ENCODE measurements at places on chromosomes 5 and 9.

GRCh38 chr9:107496976-107497375 is 7.4 kb upstream of the KLF4 start:
- no peak for DNase-seq

DNA sequence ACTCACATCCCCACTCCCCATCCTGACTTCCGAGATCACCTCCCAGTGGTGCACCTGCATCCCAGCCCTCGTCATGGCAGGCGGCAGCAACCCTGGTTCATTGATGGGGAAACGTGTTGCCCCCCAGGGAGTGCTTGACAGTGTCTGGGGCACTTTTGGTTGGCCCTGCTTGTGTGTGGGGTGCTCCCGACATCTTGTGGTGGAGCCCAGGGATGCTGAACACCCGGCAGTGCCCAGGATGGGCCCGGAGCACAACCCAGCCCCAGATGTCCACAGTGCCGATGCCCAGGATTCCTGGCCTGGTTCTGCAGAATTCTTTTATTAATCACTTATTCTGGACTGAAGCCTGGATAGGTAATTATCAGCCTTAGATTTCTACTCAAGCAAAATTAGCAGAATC is 3.7 kb downstream of the MRPL36 start:
- no peak for DNase-seq

- no peak for DNase-seq
Measured at GRCh38 chr5:124665035-124665434, 81.4 kb downstream of the ZNF608 start.

- DNase-seq = no peak
Measured at GRCh38 chr5:2147504-2148311, 265.0 kb upstream of the IRX4 start.

- no peak for DNase-seq
Measured at GRCh38 chr9:125649826-125650225, 57.2 kb downstream of the MAPKAP1 start.

- DNase-seq = no peak
Measured at GRCh38 chr5:164650427-164650826, 1145.0 kb downstream of the MAT2B start.

DNA sequence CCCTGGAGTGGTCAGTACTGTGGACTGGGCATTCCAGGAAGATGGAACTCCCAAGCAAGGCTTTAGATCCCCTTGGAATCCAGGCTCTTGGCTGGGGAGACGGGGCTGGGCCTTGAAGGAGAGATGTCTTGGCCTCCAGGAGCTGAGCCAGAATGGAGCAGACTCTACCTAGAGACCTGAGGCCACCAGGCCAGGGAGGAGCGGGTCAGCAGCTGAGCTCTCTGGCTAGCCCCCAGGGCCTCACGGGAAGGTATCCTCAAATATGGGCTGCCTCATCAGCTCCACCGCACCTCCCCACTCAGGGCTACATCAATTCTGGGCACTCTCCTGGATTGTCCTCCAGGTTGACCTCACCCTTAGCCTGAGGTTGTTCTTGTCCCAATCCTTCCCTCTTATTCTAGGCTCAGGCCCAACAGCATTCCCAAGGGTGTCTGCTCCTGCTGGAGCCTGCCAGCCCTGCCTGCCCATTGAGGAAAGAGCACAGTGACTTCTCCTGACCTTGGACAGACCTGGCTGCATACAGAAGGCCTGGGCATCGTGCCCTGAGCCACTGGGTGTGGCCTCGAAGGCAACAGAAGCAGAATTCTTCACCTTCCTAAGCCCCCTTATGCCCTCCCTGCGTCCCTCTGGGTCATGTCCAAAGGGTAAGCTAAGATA is 3.0 kb upstream of the PDLIM4 start:
- no peak for DNase-seq

GRCh38 chr5:16644301-16644889 is 27.6 kb upstream of the RETREG1 start:
- DNase-seq = no peak

DNA sequence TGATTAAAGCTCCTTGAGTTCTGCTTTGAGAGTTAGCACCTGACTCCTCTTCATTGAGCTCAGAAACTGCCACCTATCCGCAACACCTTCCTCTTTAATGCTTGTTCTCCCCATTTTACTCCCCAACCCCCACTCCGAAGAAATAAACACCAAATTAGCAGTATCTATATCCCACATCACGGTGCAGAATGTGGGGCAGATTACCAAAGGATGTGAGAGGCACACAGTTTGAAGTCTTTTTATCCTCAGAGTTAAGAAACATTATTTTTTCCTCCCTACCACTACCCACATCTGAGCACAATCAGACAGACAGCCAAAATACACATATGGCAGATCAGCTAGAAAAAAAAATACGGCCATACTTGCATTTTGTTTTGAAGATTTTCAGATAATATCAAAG is 26.1 kb upstream of the IL7R start:
- DNase-seq = no peak

DNA sequence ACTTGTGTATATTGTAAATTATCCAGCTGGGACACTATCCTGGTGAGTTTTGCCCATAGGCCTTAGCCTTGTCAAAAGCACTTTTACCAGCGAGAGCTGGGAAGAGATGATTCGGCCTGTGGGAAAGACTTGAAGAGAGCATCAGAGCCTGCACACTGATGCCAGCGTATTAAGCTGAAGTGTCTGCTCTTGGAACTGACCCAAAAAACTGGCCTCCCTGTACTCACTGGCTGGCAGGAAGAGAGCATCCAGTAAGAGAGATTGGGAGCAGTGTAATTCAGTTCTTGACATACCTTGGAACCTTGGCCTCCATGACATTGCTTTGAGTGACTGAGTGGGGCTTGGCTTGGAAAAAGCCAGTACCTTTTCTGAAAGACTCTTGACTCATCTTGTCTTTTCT is 73.7 kb downstream of the ZNF462 start:
- DNase-seq = no peak

- no peak for DNase-seq
Measured at GRCh38 chr5:39443911-39444310, 19.1 kb upstream of the DAB2 start.

GRCh38 chr5:127406326-127407121 is 110.9 kb upstream of the PRRC1 start:
- DNase-seq = no peak

DNA sequence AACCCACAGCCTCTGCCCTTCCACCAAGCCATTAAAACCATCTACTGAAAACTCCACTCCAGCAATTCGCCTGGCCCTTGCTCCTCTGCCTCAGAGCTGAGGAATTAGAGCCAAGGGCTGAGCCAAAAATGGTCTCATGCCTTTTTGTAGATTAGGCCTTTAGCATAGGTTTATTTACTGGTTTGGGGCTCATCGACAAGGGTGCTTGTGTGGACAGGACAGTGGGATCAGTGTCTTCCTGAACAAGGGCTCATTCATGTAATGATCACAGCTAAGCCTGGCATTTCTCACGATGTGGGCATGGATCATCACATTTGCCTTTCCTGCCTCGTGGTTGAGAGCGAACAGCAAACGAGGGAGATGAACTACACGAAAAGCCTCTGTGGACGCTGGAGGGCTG is 59.2 kb upstream of the PHF24 start:
- no peak for DNase-seq

GRCh38 chr5:1100664-1101574 is 10.9 kb downstream of the SLC12A7 start:
- no peak for DNase-seq

- DNase-seq = no peak
Measured at GRCh38 chr9:98523231-98523901, 185.4 kb downstream of the GABBR2 start.

DNA sequence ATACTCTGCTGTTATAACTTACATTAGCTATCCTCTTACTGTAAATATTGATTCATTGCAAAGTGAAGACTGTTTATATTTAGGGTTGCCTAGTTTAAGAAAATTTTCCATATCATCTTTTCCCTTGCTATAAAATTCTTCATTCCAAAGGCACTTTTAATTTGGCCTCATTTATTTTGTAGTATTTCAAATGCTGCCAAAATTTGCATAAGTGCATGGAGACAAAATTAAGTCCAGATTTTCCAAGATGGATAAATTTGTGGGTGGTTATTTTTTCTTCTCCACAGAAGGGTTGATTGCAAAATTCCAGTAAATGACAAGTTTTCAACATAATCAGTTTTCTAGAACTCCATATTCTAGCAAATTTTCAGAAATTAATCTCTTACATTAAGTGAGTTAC is 141.5 kb upstream of the MTAP start:
- DNase-seq = no peak

- no peak for DNase-seq
Measured at GRCh38 chr9:84174486-84174885, 166.1 kb downstream of the SLC28A3 start.

- DNase-seq = no peak
Measured at GRCh38 chr5:107403228-107403953, 267.3 kb downstream of the EFNA5 start.

DNA sequence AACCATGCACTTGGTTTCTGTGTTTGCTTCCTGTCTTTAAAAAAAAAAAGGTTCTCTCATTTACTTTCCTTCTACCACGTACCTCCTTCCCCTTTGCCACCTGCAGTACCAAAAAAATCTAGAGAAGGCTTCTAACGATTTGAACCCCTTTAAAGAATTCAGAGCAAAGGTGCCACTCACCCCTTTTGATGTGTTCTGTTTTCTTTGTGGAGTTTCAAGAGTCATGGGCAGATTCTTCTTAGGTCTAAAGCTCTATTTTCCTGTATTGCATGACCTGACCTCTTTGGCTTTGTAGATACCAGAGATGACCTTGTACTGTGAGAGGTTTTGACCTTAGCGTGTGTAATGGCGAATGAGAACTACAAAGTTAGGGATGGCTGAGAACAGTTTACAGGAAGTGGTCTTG is 29.0 kb downstream of the TXNDC8 start:
- no peak for DNase-seq

DNA sequence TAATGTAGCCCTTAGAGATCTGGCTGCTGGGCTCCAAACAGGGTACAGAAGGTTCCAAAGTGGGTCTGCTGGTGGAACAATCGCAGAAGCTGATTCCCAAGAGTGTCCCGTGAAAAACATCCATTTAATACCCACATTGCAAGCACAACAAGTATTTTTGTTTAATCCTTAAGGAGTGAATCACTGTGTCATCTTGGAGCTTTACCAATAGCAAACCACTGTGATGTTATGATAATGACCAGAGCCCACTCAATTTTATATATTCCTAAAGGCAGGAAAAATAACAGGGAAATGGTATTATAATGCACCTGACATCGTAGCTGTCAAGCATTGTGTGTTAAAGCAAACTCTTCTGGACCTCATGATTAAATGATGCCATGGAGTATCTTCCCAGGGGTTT is 291.9 kb downstream of the FBXL7 start:
- DNase-seq = no peak

- DNase-seq = no peak
Measured at GRCh38 chr9:13857521-13857920, 456.4 kb downstream of the NFIB start.

GRCh38 chr5:45410304-45410995 is 285.7 kb downstream of the HCN1 start:
- no peak for DNase-seq

- DNase-seq = no peak
Measured at GRCh38 chr5:33888587-33888986, 3.2 kb downstream of the ADAMTS12 start.

GRCh38 chr9:33130961-33131789 is 36.0 kb downstream of the B4GALT1 start:
- no peak for DNase-seq

GRCh38 chr9:4086119-4087090 is 213.5 kb downstream of the GLIS3 start:
- no peak for DNase-seq

- DNase-seq = no peak
Measured at GRCh38 chr9:113772121-113772810, 103.8 kb upstream of the ZNF618 start.

- DNase-seq = no peak
Measured at GRCh38 chr5:58763390-58763789, 180.5 kb downstream of the RAB3C start.

DNA sequence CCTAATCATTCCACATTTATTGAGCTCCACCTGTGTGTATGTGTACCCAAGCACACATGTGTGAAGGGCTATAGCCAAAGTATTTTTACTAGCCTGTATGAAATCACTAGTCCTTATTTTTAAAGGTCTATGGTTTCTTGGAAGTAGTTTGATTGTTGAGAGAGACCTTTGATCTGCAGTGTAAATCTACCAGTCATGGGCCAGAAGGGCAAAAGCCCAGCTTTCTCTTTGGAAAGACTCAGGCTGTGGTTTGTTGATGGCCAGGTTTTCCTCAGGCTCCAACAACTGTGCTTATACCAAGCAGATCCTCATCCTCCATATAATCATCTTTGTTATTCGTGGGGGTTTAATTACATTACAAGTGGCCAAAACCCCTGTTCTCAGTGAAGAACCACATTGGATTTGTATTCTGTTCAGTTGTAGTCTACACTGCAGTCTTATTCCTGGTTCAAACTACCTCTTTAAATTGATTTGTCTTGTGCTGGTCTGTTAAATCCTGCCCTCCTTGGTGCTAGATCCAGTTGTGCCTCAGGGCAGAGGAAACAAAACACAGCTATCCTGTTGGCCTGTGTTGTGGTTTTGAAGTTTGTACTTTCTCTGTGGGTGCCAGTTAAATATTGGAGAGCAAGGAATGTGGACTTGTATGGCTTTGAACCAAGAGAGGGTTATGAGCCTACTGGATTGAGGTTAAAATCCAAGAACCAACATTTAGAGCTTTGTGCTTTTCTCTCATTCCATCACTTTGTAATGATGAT is 13.3 kb downstream of the CDC26 start:
- DNase-seq = no peak

- DNase-seq = no peak
Measured at GRCh38 chr5:171931163-171931562, 75.3 kb downstream of the FBXW11 start.

DNA sequence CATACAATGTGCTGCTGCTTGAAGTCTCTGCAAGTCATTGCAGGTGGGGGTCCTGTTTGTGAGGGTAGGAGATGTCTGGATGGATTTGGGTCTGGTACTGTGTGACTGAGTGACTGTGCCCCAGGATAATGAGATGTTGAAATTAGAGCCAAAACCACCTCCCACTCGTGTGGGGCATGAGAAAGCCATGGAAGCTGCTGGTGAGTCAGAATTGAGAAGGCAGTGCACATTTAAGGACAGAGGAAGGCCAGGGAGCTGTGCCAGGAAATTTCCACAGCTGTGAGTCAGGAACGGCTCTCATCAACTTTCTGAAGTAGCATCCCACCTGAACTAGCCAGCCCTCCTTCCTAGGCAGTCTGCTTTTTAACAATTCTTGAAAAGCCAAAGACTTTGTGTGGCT is 229.8 kb downstream of the DRD1 start:
- no peak for DNase-seq
